ENCODE measurements at places on chromosomes 5 and 9.

GRCh38 chr5:83277953-83278352 is 193.6 kb upstream of the VCAN start:
- no peak for DNase-seq

DNA sequence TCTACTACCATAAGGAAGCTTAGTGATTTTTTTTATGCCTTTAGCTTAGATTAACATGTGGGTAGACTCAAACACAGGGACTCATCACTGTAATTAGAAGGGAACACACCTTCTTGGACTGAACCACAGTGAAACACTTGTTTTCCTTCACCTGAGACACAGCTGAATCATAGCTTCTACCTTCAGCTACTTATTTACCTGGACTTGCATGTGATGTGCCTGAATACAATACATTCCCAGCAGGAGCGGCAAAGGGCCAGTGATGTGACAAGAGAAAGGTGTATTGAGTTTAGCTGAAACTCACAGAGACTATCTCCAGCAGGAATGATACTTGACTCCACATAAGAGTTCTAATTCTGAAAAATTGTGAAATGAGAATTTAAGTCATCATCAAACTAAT is 37.8 kb downstream of the GRAMD2B start:
- DNase-seq: no peak

GRCh38 chr5:122400341-122400740 is 88.3 kb downstream of the SNCAIP start:
- no peak for DNase-seq

GRCh38 chr5:55177078-55177477 is 4.1 kb upstream of the CDC20B start:
- DNase-seq: no peak

- DNase-seq: no peak
Measured at GRCh38 chr9:104911032-104911607, 16.8 kb downstream of the ABCA1 start.
